Ovary (tissue), 10 donors: ENCODE measurements at places on chromosomes 7 and 10. TPM values are rescaled to one million over a fixed set of nuclear protein-coding genes. Genes with fewer than 3 reads are reported as not detected.

DNA sequence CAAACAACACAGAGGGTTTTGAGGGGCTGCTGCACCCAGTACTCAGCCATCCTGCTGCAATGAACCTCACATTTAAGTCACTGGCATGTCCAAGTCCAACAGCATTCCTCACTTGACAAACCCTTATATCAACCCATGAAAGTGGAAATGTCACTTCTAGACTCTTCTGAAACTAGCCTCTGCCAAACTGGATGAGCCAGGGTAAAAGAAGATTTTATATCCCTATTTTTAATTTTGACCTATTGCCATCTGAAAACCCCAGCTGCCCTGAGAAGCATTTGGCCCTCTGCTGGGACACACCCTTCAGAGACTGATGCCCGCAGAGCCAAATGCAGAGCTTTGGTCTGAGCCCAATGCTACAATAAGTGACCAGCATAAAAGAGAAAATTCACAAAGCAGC lies 201.1 kb downstream of the ANK3 start:
- no peak for DNase-seq

GRCh38 chr7:26629696-26630095 lies 234.7 kb downstream of the SKAP2 start:
- DNase-seq: no peak

DNA sequence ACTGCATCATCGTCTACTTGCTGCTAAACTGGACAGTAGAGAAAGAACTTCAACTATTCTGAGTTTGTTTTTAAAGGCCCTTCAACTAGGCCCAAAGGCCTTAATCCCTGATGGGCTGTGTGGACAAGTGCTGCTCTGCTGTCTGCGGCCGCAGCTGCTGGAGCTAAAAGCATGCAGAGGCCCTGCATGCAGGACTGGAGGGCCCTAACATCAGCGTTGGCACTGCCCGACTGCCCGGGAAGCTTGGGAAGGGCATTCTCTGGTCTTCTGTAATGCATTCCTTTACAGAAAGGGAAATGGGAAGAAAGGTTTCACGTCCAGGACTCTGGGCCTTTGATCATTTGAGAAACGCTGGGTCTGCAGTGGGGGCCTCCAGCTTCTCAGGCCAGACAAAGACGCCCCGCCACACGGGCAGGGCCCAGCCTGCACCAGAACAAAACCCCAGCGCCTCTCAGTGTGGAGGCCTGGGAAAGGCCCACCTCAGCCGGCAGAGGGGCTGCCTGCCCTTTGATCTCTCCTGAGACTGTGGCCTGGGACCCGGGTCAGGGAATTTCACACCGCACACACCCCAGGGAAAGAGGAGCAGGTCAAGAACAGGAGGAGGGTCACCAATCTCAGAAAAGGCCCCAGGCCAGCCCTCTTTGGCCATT lies 229.3 kb downstream of the DNAJB6 start:
- DNase-seq: no peak

DNA sequence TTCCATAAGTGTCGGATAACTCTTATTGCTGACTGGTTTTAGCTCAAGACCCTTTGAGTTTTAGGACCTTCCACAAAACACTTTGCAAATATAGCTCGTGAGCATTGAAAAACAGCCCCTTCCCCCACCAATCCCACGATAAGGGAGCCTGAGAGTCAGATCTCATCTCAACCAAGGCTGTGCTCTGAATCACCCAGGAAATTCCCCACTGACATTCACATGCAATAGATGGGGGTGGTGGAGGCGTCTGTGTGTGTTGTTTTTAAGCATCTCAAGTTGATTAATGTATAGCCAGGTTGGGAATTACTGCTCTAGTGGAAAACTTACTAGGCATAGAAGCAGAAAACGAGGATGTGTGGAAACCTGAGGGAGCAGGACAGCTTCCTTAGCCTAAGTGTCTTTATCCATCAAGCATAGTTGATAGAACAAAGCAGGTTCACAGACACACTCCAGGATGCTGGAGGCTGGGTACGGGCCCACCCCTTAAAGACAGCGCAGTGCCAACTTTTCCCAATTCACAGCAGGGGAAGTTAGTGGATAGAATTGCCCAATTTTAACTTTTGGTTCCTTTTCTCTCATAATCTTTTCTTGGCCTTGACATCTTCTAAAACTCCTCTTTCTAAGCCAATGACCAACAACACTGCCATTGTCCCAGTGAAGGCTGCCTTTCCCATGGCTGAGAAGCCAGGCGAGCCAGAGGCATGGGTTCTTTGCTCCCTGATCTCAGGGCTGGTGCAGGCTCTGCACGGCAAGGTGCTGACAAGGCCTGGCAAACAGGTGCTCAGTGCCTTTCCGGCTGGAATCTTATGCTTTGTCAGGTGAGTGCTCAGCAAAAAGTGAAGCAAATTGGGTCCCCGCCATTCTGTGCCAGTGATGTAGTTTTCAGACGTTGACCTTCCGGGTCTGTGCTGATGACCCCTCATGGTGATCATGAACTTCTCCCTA lies 98.5 kb upstream of the INSIG1 start:
- DNase-seq: no peak

- no peak for DNase-seq
Observed at GRCh38 chr7:157402911-157403534, 66.2 kb downstream of the DNAJB6 start.

- no peak for DNase-seq
Observed at GRCh38 chr10:100482834-100483185, 20.0 kb downstream of the WNT8B start.

GRCh38 chr10:50417886-50418830 lies 166.8 kb upstream of the ASAH2 start:
- peak; percentile 55 for DNase-seq

DNA sequence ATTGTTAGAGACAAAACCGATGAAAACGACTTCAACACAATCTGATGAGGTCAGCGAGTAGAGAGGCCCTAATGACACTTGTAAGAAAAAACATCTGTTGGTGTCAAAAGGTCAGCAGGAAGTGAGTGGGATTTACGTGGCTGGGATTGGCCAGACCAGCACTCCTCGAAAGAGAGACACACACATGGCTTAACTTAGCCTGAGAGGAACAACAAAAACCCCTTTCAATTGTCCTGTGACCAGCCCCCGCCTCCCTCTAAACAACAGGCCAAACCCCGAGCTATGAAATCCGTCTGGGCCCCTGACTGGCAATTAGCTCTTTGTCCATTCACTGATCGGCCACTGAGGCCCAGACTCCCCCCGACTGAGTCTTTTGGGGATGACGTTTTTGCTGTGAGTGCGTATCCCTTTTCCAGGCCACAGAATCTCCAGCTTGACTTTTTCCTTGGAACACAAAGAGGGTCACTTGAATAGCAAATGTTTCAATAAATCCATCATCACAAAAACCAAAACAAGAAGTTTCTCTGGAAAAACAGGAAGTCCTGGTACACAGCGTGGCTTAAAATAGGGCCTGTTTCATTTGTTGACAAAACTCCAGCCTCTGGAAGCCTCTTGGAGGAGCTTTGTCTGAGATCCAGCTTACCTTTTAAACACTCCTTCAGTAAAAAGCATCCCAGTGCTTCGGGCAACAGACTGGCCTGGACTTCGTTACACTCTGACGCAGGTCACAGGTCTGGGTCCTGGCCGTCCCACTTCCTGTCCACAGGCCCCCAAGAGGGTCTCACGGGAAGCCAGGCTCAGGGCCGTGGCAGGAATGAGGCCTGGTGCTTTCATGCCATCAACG lies 103.0 kb downstream of the CTBP2 start:
- peak; percentile 82 for DNase-seq

GRCh38 chr7:4689668-4690067 lies 7.6 kb downstream of the FOXK1 start:
- DNase-seq: no peak

- DNase-seq: no peak
Observed at GRCh38 chr7:33179519-33179918, 50.2 kb downstream of the BBS9 start.

- no peak for DNase-seq
Observed at GRCh38 chr7:95798401-95798930, 26.1 kb downstream of the DYNC1I1 start.

The AMPH gene
- total RNA-seq: 1.5 TPM

The SPDYE11 gene
- total RNA-seq: not detected

The MMP21 gene
- 1.3 TPM for total RNA-seq
